ENCODE measurements at places on chromosomes 6 and 20.

DNA sequence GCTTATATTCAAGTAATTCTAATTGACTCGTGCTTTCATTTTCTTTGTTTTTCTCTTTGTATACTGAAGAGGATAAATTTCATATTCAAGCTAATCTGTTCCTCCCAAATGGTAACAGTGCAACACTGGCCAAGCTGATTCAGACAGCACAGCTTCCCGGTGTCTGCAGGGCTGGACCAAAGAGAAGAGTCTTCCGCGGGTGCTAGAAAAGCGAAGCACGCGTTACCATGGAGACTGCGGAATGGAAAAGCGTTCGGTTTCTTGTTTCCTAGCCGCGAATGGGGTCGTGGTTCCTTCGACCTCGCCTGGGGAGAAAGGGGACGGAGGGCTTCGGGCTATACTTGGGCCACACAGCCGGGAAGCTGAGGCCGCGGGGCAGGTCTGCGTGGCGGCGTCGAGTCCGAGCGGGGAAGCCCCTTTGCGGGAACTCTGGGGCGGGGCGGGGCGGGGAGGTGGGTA, 6.2 kb upstream of the ZNF311 start:
- peak; percentile 52 for DNase-seq

DNA sequence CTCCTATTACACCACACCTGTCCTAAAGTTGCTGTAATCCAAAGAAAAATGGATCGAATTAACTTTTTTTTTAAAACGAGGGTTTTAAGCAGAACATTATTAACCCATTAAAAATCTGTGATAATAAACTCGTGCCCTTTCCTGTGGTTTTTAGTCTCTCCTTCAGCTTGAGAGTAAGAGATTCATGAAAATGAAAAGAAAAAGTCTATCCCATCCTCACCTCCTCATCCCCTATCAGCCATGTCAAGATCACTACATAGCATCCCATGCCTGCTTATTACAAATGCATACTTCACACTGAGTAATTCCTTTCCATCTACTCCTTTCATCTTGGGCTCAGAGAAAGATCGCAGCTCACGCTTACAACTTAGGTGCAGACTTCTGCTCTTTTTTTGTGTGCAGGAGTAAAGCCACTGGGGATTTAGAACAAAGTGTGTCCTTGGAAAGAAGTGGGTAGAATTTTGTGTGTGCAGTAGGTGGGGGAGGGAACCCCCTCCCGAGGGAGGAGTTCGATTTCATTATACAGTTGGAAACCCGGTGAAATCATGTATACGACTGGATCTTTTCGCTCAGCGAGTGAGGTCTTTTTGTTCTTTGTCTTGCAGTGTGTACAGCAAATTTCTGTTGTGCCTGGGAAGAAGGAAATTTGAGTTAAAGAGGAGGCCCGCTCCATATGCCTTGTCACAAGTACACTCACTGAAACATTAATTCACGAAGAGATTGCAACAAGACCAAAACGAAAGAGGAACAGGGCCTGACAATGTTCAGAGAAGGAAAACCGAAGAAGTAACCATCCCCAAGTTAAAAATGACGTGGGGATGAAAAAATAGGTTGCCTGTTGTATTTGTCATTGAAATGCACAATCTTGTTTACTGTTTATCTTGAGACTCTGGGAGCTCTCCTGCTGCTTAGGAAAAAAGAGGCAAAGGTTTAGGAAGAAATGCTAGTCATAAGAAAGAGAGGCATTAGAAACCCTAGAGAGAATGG, 146.5 kb upstream of the ZNF217 start:
- no peak for DNase-seq

DNA sequence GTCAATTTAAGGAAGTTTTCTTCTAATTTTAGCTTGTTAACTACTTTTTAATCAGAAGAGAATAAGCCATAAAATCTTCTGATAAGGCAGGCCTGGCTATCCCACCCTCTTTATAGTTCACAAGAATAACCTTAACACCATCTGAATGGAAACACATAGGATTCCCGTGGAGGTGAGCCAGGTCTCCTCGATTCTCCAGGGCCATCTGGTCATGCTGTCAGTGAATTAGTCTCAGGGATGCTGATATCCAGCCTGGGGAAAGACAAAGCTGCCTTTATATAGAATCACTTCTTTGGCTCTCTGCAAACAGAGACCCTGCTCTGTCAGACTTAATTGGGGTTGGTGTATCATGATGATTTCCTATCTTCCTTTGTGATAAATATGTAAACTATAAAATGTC, 30.1 kb upstream of the TAGAP start:
- DNase-seq = no peak

GRCh38 chr6:142171351-142171750, 24.3 kb downstream of the VTA1 start:
- no peak for DNase-seq

DNA sequence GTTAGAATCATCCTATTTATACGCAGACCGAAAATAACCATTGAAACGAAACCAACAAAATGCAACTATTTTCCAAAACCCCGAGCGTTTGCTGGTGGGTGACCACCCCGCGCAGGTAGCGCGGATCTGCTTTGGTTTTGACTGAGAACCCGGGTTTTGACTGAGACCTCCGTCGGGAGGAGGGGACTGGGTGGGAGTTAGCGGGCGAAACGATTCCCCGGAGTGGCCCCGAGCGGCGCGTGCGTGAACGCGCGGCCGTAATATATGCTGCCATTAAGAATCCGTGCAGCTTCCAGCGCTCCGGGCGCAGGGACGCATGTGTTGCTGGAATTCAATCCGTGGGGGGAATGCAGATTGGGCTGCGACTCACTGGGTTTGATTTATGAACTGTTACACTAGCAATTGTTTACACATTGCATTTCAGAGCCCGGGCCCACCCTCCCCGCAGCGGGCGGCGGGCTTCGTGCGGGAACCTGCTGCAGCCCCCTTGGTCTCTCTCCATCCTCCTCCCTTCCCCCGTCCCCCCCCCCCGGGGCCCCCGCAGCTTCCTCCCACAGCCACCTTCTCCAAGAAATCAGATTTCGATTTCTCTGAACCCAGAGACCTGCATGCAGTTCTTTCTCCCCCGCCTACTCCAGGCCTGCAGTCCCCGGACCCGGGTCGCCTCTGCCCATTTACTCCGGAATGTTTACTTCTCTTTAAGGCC, 9.9 kb downstream of the NRN1 start:
- peak; percentile 36 for DNase-seq

DNA sequence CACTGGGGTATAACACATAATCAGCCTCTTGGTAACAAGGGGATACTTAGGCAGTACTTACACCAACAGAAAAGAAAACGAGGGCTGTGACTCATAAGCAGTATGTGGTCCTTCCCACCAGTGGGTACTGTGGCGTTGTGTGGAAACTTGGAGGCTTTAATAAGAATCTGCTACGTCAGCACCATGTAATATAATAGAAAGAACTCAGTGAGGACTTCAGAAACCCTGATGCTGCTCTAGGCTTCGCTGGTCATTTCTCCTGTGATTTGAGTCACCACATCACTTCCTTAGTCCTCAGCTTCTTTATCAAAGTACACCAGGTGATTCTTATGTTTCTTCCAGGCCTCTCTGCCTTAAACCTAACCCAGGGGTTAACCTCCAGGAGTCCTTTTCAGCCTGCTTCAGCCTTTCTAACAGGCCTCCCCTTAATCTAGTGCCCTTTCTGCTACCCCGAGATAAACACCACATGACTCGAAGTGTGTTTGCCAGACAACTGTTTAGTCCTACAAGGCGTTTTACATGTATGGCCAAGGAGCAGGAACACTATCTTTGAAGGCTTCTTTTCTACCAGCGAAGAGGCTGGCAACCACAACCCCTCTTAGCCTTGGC, 68.5 kb downstream of the FYN start:
- DNase-seq = peak; percentile 68

DNA sequence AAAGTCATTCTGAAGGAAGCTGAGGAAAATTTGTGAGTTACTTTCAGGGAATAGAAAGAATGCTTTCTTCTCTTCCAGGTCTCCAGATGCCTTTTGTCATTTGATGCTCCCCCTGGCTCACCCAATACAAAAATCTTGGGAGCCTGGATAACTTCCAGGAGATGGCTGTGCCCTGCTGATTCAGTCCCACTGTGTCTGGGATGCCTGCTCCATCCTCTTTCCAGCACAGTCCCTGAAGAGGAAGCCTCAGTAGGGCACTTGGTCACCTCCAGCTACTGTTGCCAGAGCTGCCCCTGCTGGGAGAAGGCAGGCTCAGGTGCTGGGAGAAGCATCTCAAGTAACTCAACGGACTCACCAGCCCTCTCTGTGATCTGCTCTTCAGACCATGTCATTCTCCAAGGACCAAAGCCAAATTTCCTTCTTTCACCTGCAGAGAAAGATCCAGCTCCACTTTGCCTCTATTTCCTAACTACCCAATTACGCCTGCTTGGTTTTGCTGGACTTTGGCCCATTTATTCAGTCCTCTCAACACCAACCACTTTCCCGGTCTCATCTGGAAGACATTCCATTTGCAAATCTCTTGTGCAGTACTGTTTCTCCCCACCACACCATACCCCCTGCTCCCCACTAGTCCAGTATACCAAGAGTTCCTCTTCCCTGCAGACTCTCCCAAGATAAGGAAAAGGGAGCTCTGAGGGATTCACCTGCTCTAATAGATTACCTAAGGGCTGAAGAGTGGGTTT, 53.3 kb downstream of the SLC23A2 start:
- no peak for DNase-seq

- DNase-seq = peak; percentile 71
Measured at GRCh38 chr20:36572701-36573102, 695 bp upstream of the TGIF2 start.

DNA sequence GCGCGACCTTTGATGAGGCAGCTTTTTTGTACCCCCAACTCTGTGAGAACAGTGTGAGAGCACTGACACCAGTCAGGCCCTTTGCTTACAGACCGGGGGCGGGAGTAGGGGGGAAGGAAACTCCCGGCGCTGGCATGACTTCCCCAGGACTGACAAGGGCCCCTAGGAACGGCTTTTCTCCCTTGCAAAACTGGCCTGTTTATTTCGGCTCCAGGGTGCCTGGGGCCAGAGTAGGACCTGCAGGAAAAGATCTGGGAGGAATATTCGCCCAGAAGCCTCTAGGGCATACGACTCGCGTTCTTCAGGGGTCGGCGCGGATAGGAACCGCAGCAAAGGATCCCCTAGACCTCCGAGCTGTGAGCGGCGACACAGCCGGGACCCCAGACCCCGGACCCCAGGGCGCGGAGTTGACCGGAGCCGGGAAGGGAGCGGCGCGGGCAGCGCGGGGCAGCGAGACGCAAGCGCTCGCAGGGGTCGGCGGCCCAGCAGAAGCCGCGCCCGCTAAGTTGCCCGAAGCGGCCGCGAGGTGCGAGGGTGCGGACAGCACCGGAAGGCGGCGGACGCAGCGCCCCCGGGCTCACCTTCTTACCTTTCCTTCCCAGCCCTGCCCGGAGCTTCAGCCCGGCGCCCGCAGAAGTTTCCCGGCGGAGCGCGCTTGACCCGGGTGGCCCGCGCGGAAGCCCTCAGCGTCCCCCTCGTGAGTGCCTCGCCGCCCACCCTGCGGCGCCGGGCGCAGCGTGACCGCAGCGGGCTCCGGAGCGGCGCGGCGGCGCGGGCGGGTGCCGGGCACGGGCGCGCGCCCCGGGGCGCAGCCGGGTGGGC, at the start of gene POPDC3:
TSS of gene POPDC3 (minus strand) at position 771 of the 822 bp plus-strand sequence. CDS start 18,105 bp downstream, outside the sequence.
- peak; percentile 22 for DNase-seq

DNA sequence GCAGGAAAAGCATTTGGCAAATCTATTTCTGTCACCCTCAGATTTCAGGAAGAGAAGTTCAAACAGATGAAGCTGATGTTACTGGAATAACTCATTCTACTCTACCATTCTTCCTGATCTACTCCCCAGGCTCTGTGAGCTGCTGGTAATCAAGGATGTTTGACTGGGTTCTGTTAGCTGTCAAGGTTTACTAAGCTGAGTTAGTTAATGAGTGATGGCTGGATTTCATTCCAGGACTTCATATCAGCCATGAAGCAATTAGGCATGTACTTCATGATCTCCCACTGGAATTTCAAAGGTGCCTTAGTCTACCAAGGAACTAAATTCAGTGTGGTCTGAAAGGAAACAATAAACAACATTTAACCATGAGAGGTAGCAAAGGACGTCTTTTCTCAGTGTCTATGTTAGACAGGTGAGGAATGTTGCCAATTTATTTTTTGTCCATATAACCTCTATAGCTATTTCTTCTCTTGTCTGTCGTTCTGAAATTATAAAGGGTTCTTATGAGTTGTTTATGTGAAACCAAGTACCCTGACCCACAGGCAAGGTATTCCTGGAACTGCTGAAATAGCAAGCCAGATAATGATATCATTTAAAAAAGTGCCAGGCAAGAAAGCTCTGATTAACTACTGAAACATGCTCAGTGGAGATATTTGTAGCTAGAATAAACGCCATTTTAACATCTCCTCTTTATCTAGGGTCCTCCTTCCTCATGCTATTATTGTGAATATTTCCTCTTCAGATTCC, 112.9 kb downstream of the BACH2 start:
- DNase-seq = no peak

DNA sequence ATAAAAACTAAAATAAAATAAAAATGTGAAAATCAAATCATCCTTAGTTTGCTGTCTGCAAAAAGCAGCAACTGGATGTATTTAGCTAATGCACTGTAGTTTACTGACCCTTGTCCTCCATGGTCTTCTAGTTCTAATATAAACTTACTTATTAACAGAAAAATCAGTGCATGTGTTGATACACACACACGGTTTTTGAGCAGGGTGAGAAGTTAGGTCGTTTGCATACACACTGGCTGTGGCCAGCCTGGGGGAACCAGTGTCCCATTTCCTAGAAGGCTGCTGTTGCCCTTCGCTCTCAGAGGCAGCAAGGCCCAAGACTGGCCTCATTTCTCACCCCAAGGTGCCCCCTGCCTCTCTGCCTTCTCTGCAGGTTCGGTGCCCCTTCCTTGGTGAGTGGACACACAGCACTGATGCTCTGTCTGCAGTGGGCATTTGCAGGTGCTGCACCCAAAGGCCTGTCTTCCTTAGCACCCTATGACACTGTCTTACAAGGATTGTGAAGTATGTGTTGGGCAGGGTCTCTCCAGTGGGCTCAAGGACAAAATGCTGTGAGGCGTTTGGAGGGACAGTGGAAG, 168.5 kb downstream of the SCP2D1 start:
- DNase-seq = no peak

- no peak for DNase-seq
Measured at GRCh38 chr6:3510617-3511016, 53.8 kb upstream of the SLC22A23 start.

DNA sequence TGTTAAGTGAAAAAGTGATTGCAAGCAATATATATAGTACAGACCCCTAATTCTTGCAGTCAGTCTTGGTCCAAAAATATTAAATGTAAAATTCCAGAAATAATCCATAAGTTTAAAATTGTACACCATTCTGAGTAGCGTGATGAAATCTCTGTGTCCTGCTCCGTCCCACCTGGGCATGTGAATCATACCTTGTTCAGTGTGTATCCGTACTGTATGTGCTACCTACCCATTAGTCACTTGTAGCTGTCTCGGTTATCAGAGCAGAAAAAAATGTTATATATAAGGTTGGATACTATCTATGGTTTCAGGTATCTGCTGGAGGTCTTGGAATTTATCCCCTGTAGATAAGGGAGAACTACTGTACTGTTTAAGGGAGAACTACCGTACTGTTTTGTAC, 16.3 kb downstream of the IRAK1BP1 start:
- no peak for DNase-seq

DNA sequence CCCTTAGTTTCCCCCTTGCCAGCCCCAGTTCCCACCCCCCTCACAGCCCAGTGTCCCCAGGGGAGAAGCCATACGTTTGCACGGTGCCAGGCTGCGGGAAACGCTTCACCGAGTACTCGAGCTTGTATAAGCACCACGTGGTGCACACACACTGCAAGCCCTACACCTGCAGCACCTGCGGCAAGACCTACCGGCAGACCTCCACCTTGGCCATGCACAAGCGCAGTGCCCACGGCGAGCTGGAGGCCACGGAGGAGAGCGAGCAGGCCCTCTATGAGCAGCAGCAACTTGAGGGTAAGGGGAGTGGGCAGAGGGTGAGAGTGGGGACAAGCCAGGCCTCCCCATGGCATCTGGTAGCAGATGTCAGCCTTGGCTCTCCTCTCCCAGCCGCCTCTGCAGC, 5.1 kb upstream of the DEF6 start:
- DNase-seq = no peak
